ENCODE measurements at places on chromosomes 4 and X.
A peak's percentile ranks its signal among the peaks of the same experiment; 100 is the strongest.

GRCh38 chr4:61211781-61212180, 11.7 kb downstream of the ADGRL3 start:
- no peak for DNase-seq

DNA sequence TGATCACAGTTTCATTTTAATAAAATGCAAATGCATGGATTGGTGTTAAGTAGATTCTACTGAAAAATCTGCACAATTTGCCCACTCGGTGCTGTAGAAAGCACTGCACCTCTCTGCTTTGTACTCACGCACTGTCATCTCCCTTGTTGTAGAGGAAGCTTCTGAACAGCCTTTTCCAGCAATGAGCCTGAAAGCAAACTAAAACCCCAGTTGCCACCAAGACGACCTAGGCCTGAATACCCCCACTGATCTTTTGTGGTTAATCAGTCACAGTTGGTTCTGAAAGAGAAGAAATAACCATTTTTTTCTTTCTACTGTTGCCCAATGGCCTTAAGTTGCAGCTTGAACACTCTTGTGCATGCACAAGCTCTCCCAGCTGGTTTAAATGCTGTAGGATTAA, 229.8 kb downstream of the NLGN4X start:
- no peak for DNase-seq

DNA sequence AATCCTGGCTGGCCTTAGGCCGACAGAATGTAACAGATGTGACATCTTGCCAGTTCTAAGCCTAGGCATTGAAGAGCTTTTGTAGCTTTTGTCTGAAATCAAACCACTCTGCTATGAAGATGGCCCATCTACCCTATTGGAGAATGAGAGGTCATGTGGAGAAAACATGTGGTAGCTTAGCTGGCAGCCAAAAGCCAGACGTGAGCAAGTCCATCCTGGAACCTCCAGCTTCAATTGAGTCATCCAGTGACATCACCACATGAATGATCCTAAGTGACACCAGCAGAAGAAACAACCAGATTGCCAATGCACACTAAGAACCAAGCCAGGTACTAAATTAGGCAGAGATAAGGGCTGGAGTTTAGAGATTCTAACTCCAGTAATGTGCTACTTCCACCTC, 154.8 kb upstream of the ZFP42 start:
- no peak for DNase-seq

DNA sequence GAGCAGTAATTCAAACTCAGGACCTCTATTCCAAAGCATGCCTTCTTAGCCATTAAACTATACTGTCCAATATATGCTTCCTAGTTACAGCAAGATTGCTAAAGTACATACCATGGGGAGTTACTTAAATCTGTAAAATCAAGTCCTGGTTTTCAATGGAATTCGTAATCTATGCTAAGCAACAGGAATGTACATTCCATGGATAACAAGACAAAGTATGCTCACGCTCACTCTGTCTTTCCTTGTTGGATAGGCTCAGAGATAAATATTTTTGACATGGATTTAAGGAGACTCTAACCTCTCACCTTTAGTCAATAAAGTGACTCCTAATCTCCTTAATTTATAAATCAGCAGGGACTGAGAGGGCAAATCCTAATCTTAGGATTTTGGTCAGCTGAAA, 47.3 kb upstream of the STK26 start:
- DNase-seq, result no peak

DNA sequence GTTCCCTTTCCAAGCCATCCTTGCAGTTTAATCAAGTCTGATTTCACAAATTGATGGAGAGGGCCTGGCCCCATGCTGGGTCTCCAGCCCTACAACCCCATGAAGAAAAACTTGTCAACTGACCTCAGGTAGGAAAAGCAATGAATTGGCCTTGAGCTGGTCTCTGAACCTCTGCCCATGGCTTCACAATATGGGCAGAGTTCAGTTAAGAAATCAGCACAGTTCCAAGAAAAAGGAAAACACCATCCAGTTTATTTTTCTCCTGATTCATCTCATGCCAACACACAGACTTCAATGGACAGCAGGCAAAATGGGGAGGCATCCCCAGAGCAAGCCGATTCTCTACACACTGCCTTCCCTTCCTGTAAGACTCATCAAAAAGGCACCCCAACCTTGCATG, 3.3 kb downstream of the RIPPLY1 start:
- no peak for DNase-seq

DNA sequence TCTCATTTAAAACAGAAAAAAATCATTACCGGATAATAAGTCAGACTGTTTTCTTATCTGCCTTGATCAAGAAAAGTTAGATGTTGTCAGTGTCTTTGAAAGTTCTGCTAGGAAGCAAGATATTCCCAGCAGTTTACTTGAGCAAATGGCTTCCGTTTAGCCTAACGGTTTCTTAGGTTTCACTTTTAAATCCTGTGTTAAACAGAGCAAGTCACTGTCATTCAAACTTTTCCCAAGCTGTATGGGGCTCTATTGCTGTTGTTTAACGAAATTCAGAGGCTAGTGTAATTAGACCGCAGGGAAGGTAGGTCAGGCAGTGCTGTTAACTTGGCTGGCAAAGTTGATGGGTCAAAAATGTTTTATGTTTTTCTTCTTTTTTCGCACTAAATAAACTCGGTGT, 80.3 kb upstream of the NEIL3 start:
- peak; percentile 62 for DNase-seq

DNA sequence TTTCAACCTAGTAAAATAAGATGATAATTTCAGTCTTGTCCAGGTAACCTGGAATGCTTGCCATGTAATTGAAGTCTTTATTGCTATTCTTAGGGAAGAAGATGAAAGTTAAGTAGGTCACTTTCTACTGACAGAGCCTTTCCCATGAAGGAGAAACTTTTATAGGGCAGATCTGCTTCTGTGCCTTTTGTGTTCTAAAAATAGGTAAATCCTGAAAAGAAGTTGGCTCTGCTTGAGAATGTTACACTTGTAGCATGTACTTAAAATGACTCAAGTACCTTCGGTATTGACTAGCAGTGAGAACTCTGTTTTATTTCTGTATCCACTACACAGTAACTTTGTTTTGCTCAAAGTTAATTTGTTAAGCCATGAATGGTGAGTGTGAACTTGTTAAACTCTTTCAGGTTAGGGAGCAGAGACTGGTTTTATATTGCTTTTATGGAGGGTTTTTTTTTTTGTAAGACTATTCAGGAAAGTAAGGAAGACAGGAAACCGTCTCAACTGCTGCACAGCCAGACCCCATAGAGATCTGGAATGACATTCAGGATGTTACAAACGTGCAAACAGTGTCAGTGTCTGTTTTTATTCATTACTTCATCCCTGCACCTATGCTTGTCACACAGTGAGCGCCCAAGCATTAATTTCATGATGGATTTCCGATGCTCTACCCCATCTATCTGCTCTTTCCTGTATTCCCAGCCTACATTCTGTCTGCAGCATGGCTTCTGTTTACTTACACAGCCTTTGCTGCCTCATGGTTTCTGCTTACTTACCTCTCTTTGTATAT, 53.0 kb downstream of the SEPTIN11 start:
- peak; percentile 73 for DNase-seq

GRCh38 chr4:85613901-85614300, 139.0 kb downstream of the ARHGAP24 start:
- DNase-seq, result no peak

DNA sequence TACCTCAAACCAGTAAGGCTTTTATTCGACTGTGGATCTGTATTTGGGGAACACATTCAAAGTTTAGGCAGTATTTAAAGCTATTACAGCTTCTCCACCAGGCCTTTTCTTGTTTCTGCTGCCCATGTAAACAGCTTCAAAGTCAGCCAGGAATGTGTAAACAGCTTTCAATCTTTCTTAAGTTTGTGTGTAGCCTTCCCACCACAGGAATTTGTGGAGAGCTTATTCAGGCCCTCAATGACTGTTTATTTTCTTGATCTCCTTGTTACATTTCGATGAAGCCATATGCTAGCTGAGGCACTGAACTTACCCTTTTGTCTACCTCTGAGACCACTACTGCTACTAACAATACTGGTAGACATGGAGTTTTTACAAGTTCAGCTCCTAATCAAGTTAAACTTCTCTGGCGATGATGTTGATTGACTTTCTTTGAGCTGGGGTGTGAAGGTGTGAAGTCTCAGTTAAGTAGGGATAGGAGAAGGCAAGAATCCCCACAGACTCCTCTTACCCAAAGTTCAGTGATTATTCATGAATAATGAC, 72.6 kb downstream of the NWD2 start:
- no peak for DNase-seq

- DNase-seq, result no peak
Measured at GRCh38 chr4:145625677-145626622, 6.8 kb downstream of the MMAA start.

DNA sequence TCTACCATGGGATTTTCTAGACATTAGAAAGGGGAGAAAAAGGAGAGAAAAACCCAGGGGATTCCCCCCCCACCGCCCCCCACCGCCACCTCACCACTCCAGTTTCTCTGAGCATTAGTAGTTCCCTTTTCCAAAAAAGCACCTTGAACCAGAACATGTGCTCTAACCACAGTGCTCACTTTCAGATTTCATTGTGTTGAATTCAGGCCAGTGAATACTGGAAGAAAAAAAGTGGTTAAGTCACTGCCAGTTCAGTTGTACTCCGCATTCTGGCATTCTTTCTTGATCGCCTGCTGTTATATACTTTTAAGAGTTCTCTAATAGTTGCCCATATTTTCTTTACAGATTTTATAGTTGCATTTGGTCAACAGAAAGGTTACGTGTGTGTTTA, 40.9 kb downstream of the JADE3 start:
- no peak for DNase-seq

GRCh38 chrX:123525123-123525725, 207.6 kb downstream of the THOC2 start:
- DNase-seq, result no peak

DNA sequence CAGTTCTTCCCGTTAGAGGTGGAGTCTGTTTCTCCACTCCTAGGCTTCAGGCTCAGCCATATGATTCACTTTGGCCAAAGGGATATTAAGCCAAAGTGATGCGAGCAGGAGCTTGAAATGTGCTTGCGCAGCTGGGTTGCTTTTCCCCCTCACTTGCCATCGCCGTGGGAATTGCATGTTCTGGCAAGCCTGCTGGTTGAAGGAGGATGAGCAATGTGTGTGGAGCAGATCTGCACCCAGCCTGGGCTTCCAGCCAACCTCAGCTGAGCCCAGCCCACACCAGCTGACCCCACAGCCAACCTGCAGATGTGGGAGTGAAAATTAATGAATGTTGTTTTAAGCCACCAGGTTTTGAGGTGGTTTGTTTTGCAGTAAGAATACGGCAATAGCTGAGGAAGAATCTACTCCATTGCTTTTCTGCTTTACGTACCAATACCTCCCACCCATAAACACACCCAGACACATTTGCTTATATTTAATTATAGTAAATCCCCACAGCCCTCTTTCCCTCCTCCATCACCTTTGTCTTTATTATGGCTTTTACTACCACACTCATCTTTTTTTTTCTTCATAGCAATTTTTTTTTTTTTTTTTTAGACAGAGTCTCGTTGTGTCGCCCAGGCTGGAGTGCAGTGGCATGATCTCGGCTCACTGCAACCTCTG, 132.8 kb upstream of the FUNDC1 start:
- peak; percentile 57 for DNase-seq

DNA sequence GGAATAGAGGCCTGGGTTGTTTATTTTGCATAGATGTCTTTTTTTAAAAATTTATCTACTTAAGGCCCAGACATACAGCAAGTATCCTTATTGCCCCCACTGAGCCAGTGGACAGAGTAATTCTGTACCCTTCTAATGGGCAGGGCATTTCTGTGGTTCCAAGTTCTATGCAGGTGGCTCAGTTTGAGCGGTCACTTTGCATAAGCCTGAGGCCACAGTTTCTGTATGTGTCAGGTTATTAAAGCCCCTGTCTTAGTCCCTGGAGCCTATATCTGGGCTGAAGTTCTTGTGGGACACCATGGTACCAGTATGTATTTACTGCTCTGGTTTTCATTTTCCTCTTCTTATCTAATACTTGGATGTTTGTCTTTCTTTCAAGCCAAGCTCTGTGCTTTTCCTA, 168.8 kb downstream of the MID1IP1 start:
- DNase-seq, result no peak

GRCh38 chr4:86358257-86358656, 1.6 kb downstream of the MAPK10 start:
- no peak for DNase-seq

DNA sequence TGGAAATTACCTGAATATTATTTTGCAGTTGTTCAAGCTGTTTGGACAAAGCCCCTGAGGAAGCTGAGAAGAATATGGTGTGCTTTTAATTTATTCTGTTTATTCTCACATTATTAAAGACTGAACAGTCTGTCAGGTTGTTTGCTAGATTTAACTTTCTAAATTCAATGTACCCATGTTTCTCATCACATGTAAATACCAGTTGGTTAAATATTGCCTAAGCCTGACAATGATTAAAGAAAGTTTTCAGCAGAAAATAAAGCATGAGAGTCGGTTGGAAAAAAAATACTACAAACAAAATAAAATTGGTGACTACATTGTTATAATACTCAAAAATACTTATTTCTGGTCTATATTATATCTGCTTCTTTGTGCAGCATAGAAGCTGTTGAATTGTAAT, 1974.7 kb downstream of the ARAP2 start:
- no peak for DNase-seq

DNA sequence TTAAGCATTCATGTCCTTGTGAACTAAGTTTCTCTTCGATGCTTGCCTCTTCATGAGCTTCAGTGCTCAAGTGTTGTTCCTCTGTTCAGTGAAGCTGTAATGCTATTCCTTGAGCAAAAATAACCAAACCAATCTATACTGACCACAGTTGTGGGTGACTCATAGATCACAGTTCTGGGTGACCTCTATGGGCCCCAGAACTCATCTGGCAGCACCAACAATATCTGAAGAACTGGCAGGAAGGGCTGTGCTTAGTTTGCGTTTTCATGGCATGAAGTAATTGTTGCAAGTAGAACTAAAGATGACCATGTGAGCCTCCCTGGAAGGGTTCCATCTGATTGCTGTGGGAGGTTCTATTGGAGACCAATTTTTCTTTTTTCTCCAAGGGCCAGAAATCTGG, 106.2 kb downstream of the CCNG2 start:
- DNase-seq, result no peak

DNA sequence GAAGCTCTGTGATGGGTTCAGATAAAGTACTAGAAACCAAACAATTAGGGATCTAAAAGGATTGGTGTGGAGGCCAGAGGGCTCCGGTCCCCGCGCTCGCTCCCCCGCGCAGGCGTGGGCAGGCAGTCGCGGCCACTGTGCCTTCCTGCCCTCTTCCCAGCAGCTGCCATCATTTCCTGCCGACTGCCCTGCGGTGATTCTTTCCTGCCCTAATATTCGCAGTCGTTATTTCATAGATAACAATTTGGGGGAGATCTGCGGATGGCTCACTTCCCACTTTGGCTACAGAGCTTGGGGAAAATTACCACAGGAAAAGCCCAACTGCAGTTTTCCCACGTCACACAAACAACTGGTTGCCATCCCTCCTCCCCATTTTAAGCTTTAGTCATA, 2.2 kb downstream of the GRIA2 start:
- no peak for DNase-seq

DNA sequence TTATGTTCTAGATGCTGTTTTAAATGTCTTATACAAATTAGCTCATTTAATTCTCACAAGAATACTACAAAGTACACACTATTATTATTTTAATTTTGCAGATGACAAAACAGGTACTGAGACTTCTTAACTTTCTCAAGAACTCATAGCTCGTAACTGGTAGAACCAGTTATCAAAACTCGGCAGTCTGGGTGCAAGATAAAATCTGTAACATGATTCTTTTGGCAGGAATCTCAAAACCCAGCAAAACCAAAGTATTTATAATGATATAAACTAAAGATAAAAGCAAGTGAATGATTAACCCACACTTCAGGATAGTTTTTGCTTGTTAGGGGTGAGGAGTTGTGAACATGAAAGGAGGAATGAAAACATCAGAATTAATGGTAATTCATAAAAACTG, 27.6 kb downstream of the CLNK start:
- peak; percentile 61 for DNase-seq
